ENCODE measurements at places on chromosomes 4 and X. TPM values are rescaled to one million over a fixed set of nuclear protein-coding genes. Genes with fewer than 3 reads are reported as not detected.

Gene TXK
- 1.2 TPM for total RNA-seq

- DNase-seq: no peak
Observed at GRCh38 chrX:153903991-153904957, at the start of gene AVPR2. Gene AVPR2, plus strand, starts transcription at chrX:153904673. Its CDS starts 473 bp downstream, at chrX:153905146.

Gene TMEM255A
- total RNA-seq: 1.2 TPM

DNA sequence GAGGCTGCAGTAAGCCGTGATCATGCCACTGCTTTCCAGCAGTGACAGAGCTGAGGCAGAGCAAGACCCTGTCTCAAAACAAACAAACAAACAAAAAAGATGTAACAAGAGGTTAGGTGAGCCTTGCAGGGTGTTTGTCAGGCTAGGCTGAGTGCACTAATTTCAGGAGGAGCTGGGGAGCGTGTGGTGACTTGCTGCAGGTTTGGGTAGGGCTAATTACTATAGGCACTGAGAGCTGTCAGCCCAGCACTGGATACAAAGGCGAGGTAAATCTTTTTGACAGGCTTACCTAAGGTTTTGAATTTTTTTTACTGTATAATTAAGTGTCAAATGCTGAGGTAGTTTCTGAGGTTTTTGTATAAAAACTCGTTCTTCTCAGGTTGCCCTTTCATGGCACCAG is 29.8 kb upstream of the SH3D19 start:
- DNase-seq: no peak

DNA sequence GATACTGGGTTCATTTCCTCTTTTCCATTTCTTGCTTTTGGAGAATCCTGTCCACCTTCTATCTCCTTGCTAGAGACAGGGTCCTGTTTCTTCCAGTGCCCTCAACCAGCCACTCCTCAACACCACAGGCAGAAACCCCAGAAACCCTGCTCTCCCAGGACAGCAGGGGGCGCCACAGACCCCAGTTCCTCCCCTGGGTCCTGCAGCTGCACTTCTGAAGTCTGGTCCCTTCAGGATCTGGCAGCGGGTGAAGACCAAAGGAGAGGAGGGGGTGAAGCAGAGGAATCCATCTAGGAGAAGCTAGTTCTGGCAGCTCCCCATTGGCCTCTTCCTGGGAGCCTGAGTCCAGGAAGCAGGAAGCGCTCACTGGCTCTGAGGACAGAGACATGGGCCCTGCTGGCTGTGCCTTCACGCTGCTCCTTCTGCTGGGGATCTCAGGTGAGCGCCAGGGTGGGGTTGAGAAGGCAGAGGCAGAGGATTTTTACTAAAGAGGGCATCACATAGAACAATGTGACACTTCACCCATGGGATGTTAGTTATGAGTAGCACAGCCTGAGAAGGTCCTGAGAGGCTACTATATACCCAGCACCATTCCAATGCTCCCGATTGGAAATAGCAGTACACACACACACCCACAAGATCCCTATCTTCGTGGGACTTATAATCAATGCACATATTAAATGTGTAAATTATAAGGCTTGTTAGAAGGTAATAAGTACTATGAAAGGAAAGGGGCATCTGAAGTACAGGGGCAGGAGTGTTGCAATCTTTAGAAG is at the start of gene PRSS48:
Gene PRSS48, plus strand, starts transcription at position 375 of the 776 bp plus-strand sequence. Its CDS starts 12 bp downstream, at position 387.
- DNase-seq: no peak
